NCI-H1092 (cell line): ENCODE measurements at places on chromosomes 5 and 9.

GRCh38 chr5:95856501-95856981 lies 34.0 kb upstream of the GLRX start:
- DNase-seq, result no peak

DNA sequence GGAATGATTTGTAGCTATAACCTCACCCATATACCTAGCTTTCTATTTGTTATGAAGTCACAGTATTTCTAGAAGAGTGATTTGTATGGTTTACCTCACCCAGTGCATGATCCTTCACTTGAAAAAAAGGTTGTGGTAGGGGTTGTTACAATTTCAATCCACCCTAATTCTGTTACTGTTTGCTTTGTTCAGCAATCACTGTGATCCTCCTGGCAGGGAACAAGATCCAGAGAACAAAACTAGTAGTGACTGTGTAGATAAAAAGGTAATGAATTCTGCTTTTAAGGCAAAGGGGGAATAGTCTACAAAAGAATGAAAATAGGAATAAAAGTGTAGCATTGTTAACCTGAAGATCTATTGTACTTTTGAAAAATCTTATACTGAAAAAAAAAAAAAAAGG lies 191.3 kb upstream of the SH3GL2 start:
- DNase-seq, result no peak

- DNase-seq, result no peak
These were observed 65.5 kb upstream of the TAF11L2 start for GRCh38 chr5:17432569-17432968.

- DNase-seq, result peak; percentile 75
These were observed 27.5 kb upstream of the BOD1 start for GRCh38 chr5:173643964-173644363.

GRCh38 chr5:83864652-83865051 lies 144.0 kb upstream of the HAPLN1 start:
- DNase-seq, result no peak

DNA sequence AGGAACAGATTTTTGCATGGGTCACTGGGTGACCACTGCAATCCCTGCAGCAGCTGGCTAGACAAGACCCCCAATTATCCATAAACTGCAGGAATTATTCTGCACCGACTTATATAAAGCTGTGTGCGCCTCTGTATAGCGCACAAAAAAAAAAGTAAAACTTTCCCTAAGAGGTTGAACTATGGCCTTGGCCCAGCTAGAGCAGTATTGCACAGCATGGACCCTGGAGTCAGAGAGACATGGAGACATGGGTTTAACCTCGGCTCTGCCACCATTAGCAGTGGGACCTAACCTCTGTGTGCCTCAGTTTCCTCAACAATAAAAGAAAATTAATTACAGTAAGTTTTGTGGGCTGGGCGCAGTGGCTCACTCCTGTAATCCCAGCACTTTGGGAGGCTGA lies 17.1 kb upstream of the GRPEL2 start:
- no peak for DNase-seq
